Activated T-cell treated with anti-CD3 and anti-CD28 coated beads for 24 hours (primary cell): ENCODE measurements at places on chromosomes 5 and 9.

DNA sequence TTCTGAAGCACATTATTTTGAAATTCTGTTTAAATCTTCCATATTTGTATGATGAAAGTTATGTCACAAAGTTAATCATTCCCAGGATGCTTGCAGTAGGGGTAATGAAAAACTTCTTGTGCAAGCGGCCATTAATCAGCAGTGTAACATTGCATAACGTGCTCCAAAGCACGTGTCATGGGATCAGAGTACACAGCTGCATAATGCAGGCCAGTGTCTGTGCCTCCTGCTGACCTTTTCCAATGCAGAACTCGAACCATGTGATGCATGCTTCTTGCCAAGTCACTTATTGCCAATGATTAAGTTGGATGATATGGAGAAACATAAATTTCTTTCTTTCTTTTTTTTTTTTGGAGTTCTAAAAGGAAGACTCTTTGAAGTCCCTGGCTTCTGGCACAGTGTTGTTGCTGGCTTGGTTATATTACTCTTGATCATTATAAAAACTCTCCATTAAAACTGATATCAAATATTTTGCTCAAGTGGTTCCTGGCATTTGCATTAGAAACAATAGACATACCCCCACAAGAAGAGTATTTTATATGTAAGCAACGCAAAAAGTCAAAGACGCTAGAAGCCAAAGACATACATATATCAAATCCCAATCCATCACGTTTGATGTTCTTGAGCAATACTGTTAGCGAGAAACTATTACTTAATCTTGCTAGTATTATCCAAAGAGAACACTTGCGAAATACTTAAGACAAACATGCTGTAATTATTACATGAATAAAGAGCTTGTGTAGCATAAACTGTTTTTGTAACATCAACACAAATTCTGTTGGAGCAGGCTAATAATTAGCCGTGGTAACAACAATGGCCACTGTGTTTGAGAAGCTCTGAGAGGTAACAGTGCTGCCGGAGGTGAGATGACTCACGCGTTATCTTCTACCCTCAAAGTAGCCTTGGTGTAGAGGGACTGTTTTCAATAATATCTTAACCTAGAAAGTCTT lies 164.2 kb downstream of the AUH start:
- DNase-seq: no peak

DNA sequence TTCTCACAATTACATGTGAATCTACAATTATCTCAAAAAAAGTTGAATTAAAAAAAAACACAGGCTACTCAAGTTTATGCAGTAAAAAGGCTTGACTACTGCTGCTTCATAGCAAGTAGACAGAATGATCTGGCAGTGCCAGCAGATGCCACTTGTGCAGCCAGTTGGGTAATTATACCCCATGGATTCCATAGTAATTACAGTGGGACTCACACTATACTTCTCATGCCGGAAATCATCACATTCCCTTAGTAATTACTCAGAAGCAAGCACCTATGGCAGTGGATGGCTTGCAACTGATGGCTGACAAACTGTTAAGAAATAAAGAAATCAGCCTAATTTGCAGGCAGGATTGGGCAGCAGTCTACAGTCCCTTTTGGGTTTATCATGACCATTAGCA lies 463.2 kb upstream of the KLF4 start:
- DNase-seq: no peak

GRCh38 chr5:31638345-31638744 lies 586 bp upstream of the PDZD2 start:
- no peak for DNase-seq

DNA sequence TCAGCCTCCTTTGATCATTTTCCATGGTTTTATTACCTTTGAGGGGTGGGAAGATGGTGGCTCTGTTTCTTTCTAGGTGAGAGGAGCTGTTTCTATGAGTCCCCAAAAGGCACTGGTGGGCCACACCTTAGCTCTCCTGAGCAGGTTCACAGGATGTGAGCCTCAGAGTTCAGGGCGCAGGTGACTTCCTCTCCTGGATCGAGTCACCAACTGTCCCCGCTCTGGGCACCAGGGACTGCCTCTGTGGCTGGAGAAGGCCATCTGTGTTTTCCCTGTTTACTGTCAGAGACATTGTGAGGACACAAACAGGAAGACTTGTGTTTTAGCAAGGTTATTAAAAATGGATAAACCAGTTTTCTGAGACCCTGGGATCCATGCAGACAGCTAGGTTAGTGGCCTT lies 68.5 kb downstream of the IL31RA start:
- no peak for DNase-seq

DNA sequence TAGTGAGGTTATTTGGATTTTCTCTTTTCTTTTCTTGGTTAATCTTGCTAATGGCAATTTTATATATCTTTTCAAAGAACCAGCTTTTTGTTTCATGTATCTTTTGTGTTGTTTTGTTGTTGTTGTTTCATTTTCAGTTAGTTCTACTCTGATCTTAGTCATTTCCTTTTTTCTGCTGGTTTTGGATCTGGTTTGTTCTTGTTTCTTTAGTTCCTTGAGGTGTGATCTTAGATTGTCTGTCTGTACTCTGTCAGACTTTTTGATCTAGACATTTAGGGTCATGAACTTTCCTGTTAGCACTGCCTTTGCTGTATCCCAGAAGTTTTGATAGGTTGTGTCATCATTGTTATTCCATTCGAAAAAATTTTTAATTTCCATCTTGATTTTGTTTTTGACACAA lies 399.7 kb downstream of the TLE1 start:
- no peak for DNase-seq

DNA sequence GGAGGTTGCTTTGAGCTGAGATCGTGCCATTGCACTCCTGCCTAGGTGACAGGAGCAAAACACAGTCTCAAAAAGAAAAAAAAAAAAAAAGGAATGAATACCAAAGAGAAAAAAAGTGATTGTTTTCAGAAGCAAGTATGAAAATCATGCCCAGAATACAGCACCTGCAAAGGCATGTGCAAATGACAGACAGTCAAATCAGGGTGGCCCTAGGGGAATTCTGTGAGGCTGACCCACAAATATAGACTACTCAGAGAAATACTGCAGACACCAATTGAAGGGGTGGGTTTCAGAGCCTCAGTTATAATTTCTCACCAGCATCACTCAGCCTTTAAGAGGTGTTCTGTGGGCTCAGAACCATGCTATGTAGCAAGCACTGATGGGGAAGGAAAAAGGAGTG lies 28.6 kb downstream of the DCAF12 start:
- DNase-seq: no peak

- no peak for DNase-seq
These were observed 159.8 kb upstream of the PHYKPL start for GRCh38 chr5:178392386-178392785.

DNA sequence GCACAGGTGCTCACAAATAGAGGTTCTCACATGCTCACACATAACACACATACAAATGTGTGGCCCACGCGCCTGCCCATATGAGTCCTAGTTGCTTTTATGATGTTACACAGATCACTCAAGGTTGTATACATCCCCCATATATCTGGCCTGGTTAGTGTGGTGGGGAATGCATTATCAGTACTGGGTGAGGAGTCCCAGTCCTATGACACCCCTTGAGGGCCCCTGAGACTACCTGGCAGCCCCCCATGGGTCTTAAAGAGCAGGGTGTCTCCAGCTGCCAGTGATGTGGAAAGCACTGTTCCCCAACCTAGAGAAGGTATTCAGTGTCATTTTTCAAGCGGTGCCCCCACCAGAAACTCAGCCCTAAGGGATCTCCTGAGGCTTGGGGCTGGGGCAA lies 2.8 kb upstream of the HAND1 start:
- DNase-seq: no peak

GRCh38 chr9:135385793-135386192 lies 93.8 kb upstream of the PPP1R26 start:
- DNase-seq: no peak

DNA sequence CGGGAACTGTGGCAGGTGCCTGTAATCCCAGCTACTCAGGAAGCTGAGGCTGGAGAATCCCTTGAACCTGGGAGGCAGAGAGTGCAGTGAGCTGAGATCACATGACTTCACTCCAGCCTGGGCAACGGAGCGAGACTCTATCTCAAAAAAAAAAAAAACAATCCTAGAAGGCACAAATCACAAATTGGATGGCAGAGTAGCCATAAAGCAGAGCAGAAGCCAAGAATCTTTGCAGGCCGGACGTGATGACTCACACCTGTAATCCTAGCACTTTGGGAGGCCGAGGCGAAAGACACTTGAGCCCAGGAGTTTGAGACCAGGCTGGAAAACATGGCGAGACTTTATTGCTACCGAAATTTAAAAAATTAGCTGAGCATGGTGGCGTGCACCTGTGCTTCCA lies 9.2 kb upstream of the FUBP3 start:
- no peak for DNase-seq

DNA sequence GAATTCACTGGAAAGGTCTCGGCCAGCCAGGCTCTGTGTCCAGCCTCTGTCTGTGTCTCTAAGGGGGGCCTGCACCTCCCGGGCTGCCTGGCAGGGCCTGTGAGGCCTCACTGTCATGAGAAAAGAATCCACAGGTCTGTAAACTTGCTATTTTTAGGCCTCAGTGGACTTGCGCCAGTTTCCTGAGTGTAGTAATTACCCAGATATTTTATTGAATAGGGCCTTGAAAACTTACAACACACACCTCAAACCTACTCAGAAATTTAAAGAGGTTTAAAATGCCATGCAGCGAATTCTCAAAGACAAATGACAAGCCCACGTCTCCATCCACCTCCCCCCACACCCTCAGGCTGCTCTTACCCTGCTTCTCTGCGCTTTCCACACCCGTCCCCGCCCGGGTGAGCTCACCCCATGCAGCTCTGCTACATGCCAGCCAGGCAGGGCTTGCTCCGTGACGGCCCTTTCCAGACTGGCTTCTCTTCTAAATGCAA lies 8.8 kb upstream of the TENT4A start:
- DNase-seq: no peak

DNA sequence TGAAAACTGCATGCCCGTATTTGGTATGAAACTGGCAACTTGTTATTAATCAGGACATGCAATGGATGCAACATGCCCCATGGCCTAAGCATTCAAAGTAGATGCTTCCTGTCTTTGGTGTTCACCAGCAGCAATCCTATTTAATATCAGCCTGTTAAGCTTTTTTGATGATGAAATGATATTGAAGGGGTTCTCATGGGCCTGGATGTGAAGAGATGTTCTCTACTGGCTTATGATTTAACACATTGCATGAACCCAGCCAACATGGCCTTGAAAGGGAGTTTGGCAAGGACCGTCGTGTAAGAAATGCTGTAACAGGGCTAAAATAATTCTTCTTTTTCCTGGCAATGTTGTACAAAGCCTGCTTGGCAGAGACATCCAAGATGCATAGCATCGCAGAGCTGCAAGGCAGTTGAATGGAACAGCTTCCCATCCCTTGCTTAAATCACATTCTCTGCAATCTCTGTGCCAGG lies 111.2 kb downstream of the SMARCA2 start:
- DNase-seq: no peak

- DNase-seq: no peak
These were observed 252.0 kb downstream of the RASEF start for GRCh38 chr9:82810915-82811314.

GRCh38 chr9:70746760-70747159 lies 332.3 kb upstream of the KLF9 start:
- DNase-seq: no peak

DNA sequence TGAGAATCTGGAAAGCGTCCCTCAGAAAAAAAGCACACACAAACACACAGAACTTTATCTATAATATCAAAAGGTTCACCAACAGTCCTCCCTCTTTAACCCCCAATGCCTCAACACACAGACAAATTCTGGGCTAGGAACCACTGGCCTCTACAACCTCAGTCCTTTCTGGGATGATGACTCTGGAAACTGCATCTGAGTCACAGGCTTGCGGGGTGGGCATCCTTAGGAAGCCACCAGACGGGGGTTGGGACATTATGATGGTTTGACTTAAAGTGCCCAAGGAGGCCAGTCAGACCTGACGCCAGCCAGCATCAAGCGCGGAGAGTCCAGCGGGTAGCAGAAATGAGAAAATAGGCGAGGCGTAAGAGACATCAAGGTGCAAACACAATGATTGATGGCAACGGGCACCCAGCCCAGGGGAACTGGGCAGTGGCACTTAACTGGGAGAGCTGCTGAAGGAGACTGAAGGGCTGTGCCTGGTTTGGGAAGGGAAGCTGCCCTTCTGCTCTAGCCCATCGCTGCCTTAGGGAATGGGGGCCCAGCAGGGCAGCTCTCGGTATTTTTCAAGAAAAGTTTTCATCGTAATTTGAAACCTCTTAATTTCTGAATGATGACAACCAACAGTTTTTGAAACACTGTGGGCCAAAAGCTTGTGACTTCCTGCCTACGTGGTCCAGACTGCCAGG lies 20.7 kb downstream of the SPRY4 start:
- DNase-seq: no peak

GRCh38 chr5:146744068-146744745 lies 134.3 kb downstream of the PPP2R2B start:
- no peak for DNase-seq

- DNase-seq: no peak
These were observed 37.2 kb upstream of the SLC9A3 start for GRCh38 chr5:561408-561807.

- DNase-seq: no peak
These were observed 644 bp downstream of the IER5L start for GRCh38 chr9:129177443-129177790.

GRCh38 chr9:112430006-112430522 lies 50.2 kb downstream of the HSDL2 start:
- no peak for DNase-seq

DNA sequence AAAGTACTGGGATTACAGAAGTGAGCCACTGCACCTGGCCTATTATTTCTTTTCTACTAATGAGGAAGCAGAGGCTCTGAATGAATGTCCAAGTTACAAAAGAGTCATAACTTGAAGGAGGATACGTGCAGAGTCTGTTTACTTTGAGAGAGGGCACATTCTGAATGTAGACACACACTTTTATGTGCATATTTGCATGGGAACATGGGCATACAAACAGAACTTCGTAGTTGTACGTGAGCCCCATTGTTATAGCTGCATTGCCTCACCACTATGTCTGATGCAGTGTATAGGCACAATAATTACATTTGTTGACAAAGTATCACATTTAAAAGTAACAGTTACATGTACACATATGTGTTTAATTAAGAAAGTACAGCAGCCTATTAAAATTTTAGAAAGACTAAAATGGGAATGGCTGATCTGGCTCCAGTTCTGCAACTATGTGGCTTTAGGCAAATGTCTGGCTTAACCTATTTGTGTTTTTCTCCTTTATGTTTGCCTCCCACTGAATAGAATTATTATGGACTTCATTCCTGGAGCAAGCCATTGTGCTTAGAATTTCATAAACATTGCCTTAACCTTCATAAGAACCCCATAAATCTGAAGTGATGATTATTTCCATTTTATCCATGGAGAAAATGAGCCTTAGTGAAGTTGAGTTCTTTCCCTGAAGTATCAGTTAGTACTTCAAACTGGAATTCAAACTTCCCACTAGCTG lies 3.0 kb upstream of the DPYSL3 start:
- no peak for DNase-seq

DNA sequence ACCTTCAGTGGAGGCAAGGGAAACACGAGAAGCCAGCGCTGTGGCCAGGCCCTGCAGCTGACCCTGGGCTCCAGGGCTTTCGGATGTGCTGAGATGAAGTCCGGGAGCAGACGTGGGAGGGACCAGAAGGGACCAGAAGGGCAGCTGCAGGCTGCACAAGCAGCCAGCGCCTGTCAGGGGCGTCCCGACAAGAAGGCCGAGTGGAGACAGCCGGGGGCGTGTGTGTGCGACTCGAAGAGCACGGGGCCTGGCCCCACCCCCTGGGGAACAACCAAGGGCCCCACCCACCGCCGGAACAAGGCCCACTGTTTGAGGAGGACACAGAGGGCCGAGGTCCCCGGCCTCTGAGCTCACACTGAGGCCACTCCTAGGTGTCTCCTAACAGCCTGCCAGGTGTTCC lies 31.4 kb downstream of the SLC12A7 start:
- no peak for DNase-seq

- no peak for DNase-seq
These were observed 17.6 kb downstream of the MEGF9 start for GRCh38 chr9:120696551-120697230.

GRCh38 chr9:1591310-1591709 lies 423.8 kb upstream of the SMARCA2 start:
- DNase-seq: no peak
